ENCODE measurements at places on chromosomes 7 and 10. TPM values are rescaled to one million over a fixed set of nuclear protein-coding genes. Genes with fewer than 3 reads are reported as not detected.

Gene HOGA1
- not detected for total RNA-seq

Gene CALHM1
- total RNA-seq, result 0.57 TPM

Gene CELF2
- 298 TPM for total RNA-seq

Gene PHKG1
- total RNA-seq, result 5.0 TPM
